ENCODE measurements at places on chromosomes 2 and 18.

DNA sequence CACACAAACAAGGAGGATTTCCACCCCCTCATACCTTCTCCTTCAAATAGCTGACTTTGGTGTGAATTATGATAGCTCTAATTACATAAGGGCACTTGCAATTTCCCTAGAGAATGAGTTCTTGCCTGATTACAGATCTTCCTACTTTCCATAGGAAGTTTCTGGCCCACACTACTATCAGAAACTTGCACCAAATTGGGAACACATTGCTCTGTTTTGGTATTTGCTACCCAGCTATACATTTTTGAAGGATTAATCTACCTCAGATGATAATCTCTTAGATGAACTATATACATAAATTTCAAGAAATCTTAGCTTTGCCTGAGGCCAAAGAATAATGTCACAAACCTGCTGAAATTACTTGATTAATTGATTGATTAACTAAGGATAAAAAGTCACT lies 4.9 kb downstream of the DCC start:
- DNase-seq: no peak

- DNase-seq: no peak
Observed at GRCh38 chr18:36130039-36130831, 536 bp downstream of the ELP2 start.

- peak; percentile 46 for DNase-seq
Observed at GRCh38 chr2:215435280-215435869, 493 bp downstream of the FN1 start.

DNA sequence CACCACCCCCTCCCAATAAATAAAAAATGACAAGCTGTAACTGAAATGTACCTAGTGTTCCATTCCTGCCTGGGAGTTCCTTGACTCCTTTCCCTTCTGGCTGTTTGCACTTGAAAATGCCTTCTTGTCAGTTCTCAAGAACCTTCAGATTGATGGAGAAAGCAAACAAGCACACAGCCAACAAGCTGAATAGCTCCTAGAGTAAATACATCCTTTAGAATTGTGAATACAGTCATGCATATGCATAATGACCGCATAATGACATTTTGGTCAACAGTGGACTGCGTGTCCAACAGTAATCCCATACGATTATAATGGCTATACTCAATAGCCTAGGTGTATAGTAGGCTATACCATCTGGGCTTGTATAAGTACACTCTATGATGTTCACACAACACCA lies 97.0 kb downstream of the LYPD6 start:
- DNase-seq: no peak

GRCh38 chr2:170712653-170713542 lies 2.2 kb upstream of the SP5 start:
- no peak for DNase-seq

- no peak for DNase-seq
Observed at GRCh38 chr2:100983684-100984310, 18.3 kb upstream of the RPL31 start.

DNA sequence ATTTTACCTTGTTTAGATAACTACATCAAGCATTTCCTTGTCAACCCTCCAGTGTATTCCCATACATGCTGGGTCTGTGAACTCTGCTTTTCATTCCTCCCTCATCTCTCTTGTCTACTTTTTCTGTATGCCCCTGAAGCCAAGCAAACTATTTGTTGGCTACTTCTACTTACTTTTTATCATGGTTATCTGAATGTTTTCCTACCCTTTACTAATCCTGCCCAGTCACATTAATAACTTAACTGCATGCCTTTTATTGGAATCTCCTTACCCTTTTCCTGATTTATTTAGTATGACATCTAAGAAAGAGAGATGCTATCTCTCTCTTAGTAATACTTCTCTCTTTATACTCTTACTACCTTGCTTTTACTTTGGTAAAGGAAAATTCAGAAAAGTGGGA lies 17.0 kb downstream of the DCAF17 start:
- no peak for DNase-seq

GRCh38 chr18:48571639-48572384 lies 33.0 kb downstream of the CTIF start:
- DNase-seq: no peak

GRCh38 chr18:8556424-8556823 lies 52.8 kb upstream of the RAB12 start:
- DNase-seq: no peak

GRCh38 chr2:128317181-128317898 lies 1.3 kb downstream of the HS6ST1 start:
- peak; percentile 48 for DNase-seq

DNA sequence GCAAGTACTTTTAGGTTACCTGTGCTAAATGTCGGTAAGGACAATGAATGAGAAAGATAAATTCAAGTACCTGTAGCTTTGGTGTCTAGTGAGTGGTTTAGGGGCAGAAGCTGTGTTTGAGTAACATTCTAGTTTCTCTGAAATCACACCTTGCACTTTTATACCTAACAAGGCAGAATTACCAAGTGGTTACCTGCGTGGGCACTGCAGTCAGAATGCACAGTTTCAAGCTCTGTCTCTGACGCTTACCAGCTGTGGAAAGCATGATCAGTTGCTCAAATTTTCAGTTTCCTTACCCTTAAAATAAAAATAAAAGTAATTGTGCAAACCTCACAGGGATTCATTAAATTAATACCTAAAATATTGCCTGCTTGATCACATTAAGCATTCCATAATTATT lies 846.9 kb upstream of the VRK2 start:
- no peak for DNase-seq

GRCh38 chr2:11805024-11805423 lies 58.6 kb downstream of the LPIN1 start:
- no peak for DNase-seq

Measured in D341Med (cell line).